ENCODE measurements at places on chromosomes 12 and 14. TPM values are rescaled to one million over a fixed set of nuclear protein-coding genes. Genes with fewer than 3 reads are reported as not detected.

DNA sequence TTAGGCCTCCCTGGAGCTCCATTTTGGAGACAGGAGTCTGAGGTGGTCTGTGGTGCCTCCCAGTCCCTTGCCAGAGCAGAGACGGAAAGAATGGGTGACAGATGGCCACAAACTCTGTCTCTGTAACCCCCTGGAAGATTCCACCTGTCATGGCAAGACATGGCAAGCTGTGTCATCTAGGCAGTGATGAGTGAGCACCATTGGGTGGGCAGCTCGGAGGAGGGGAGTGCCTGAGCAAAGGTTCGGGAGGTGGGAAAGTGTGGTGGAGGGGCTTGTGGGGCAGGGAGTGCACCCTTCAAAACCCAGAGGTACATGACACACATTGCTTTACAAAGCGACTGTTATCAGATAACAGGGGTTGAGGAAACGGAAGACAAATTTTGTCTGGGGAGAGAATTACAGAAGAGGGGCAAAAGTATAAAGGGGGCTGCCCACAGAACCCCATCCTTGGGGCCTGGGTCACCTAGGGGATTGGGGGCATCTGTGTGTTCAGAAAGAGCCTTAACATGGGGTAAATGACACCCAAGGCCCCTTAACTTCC is 3.5 kb downstream of the RIN3 start:
- H3K4me1 ChIP-seq = peaks cover 2% of the 10 kb centered on the region
- no peak overlapping the region for H3K27ac ChIP-seq
- H3K4me3 ChIP-seq = no peak overlapping the region

- H3K4me3 ChIP-seq = no peak overlapping the region
- H3K27me3 ChIP-seq = no peaks in the 10 kb centered on the region
- H3K4me1 ChIP-seq = no peaks in the 10 kb centered on the region
- H3K27ac ChIP-seq = no peak overlapping the region
Measured at GRCh38 chr14:103186909-103187586, 63.8 kb downstream of the TNFAIP2 start.

DNA sequence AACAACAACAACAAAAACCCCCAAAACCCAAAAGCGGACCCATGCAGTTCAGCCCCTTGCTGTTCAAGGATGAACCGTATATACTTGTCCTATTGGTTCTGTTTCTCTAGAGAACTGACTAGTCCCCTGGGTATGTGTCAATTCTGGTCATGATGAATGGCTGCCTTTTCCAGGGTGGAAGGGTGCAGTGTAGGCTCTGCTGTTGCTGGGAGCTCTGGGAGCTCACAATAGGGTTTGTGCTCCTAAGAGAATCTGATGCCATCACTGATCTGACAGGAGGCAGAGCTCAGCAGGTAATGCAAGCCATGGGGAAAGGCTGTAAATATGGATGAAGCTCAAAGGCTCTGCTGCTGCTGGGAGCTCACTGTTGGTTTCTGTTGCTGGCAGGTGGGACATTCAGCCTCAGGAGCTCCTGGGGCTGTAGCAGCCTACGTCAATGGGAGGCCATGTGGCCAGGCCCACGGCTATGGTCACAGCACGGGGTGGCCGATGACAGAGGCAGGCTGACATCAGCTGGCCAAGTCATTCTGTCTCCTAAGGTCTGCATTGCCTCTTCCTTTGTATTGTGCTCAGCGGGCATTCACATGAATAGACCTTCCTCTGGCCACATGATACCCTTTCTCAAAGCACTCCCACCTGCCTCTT is 37.9 kb downstream of the DLK1 start:
- no peak overlapping the region for H3K4me3 ChIP-seq

GRCh38 chr14:95256002-95256775 is 63.5 kb downstream of the CLMN start:
- DNase-seq = no peak
- no peaks in the 10 kb centered on the region for H3K36me3 ChIP-seq
- H3K4me3 ChIP-seq = no peak overlapping the region
- H3K27ac ChIP-seq = no peak overlapping the region
- H3K4me1 ChIP-seq = peaks cover 1% of the 10 kb centered on the region

DNA sequence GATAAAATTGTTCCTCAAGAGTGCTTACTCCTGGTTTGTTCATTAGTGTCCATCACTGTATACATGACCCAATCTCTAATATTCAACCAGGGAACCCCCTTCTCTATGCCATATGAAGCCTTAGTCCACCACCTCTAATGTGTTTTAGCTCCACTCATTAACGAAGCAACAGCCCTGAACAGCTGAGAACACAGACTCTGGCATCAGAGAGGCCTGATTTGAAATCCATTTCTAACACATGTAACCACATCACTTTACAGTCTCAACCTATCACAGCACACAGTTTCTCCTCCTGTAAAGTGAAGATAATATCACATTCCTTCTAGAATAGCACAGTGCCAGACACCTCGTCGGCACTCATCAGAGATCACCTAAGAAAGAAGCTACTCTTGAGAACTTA is 64.3 kb downstream of the C2CD5 start:
- no peak overlapping the region for H3K4me3 ChIP-seq
- no peaks in the 10 kb centered on the region for H3K36me3 ChIP-seq

Gene HPD
- total RNA-seq = 0.26 TPM

DNA sequence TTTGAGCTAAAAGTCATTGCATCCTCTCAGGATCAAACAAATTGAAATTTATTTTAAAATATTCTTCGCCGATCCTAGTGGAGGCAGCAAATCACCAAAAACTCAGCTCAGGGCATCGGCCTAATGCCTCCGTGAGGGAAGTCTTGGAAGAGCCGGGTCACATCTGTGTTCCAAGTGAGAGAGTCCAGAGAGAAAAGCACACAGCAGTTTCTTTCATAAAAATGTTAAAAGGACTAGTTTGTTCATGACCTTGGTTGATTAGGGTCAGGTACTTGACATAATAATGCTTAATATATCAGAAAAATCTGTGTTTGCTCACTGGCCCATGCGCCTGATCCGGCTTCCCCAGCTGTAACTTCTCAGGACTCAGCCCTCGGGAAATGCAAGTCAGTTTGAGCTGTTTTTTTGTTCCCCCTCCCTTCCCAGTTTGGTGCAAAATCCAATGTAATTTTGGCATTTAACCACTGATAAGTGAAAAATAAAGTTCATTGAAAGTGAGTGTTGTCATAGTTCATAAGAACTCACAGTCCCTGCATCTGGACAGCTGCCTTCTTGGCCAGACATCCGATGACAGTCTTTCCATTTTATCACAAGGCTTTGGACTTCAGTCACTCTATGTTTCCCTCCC is 161.7 kb downstream of the CAND1 start:
- DNase-seq = no peak
- no peaks in the 10 kb centered on the region for H3K36me3 ChIP-seq
- no peaks in the 10 kb centered on the region for H3K27me3 ChIP-seq

DNA sequence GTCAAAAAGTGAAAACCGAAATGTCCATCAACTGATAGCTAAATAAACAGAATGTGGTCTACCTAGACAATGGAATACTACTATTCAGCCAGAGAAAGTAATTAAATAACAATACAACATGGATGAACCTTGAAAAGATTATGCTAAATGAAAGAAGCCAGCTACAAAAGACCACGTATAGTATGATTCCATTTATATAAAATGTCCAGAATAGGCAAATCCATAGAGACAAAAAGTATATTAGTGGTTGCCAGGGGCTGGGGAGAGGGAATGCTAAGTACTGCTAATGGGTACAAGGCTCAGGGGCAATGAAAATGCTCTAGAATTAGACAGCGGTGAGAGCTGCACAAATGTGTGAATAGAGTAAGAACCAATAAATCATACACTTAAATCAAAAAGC is 29.9 kb downstream of the CDC42BPB start:
- H3K27me3 ChIP-seq = no peaks in the 10 kb centered on the region
- H3K27ac ChIP-seq = no peak overlapping the region
- no peak overlapping the region for H3K4me3 ChIP-seq

Gene SERPINA5
- total RNA-seq = not detected

- H3K27ac ChIP-seq = no peak overlapping the region
- no peaks in the 10 kb centered on the region for H3K36me3 ChIP-seq
- H3K4me1 ChIP-seq = peaks cover 2% of the 10 kb centered on the region
Measured at GRCh38 chr12:56010111-56010570, 10.7 kb upstream of the IKZF4 start.

Gene ALDH6A1
- total RNA-seq = 38.6 TPM

Gene OR4E2
- not detected for total RNA-seq

- H3K4me1 ChIP-seq = no peaks in the 10 kb centered on the region
- H3K27ac ChIP-seq = no peak overlapping the region
- no peaks in the 10 kb centered on the region for H3K27me3 ChIP-seq
- H3K4me3 ChIP-seq = no peak overlapping the region
Measured at GRCh38 chr12:41802803-41803202, 341.9 kb downstream of the GXYLT1 start.

Gene DPPA3
- not detected for total RNA-seq
